ENCODE measurements at places on chromosomes 7 and 10. TPM values are rescaled to one million over a fixed set of nuclear protein-coding genes. Genes with fewer than 3 reads are reported as not detected.

Gene RPP30
- polyA plus RNA-seq = 27.1 TPM

Gene DNAAF5
- polyA plus RNA-seq = 11.9 TPM

DNA sequence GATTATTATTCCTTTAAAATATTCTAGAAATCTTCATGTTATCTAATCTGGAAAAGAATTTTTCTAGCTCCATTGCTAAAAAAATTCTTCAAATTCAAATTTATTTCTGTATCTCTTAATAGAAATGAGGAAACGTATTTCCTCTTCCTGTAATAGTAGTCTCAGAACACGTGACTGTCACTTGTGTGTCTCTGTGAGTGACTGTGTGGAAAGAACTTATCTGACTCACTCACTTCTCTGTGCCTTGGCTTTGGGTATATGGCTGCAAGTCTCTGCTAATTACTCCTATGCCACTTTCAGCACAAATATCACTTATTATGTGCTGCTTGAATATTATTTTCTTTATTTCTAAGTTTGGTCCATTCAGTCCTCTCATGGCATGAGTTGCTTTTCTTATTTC is 132.7 kb downstream of the CNTNAP2 start:
- no peaks in the 10 kb centered on the region for H3K36me3 ChIP-seq
- no peaks in the 10 kb centered on the region for H3K4me1 ChIP-seq
- DNase-seq = no peak
- no peak overlapping the region for H3K4me3 ChIP-seq
- H3K27me3 ChIP-seq = no peaks in the 10 kb centered on the region

DNA sequence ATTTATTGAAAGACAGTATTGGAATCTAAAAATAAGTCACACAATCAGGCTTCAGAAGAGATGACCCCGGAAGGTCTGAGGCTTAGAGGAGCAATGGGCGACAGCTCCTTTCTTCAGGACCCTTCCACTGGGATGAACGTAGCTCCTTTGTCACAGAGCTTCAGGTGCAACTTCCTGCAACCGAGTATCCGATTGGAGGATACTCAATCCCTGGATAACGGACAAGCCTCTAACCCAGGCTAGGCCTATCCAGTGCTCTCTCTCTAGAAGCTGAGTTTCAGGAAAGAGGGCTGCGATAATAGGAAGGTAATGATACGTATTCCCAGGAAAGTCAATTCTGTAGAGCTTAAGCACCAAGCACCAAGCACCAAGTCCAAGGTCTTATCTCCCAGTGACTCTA is 349.4 kb upstream of the NPSR1 start:
- no peaks in the 10 kb centered on the region for H3K36me3 ChIP-seq
- no peak overlapping the region for H3K4me3 ChIP-seq
- no peak overlapping the region for H3K27ac ChIP-seq
- no peak for DNase-seq
- peaks cover 8% of the 10 kb centered on the region for H3K27me3 ChIP-seq

Gene ANKRD61
- polyA plus RNA-seq = not detected

DNA sequence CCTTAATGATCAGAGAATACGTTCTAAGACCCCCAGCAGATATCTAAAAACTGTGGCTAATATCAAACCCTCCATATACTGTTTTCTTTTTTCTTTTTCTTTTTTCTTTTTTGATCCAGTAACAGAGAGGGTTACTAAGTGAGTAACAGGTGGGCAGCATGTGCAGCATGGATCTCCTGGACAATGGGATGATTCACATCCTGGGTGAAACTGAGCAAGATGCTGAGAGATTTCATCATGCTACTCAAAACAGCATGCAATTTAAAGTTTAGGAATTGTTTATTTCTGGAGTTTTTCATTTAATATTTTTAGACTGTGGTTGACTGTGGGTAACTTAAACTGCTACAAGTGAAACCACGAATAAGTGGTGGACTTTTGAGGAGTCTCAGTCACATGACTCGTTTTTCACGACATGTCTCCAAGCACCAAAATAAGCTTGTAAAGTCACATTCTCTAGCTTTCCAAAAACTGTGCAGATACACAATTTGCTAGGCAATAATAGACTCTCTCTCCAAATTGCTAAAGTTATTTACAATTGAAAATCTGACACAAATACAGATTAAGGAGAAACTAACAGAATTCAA is 716.2 kb downstream of the NXPH1 start:
- H3K36me3 ChIP-seq = no peaks in the 10 kb centered on the region
- no peak overlapping the region for H3K27ac ChIP-seq
- no peaks in the 10 kb centered on the region for H3K4me1 ChIP-seq
- H3K4me3 ChIP-seq = no peak overlapping the region
- no peak for DNase-seq

GRCh38 chr7:20778063-20778721 is 8.5 kb downstream of the SP8 start:
- H3K27ac ChIP-seq = no peak overlapping the region
- no peak for DNase-seq
- peak overlapping the region; percentile 32 for H3K4me3 ChIP-seq
- peaks cover 5% of the 10 kb centered on the region for H3K4me1 ChIP-seq

- DNase-seq = no peak
- H3K36me3 ChIP-seq = no peaks in the 10 kb centered on the region
- H3K27ac ChIP-seq = no peak overlapping the region
- H3K4me1 ChIP-seq = no peaks in the 10 kb centered on the region
- H3K4me3 ChIP-seq = no peak overlapping the region
Observed at GRCh38 chr10:54702583-54703485, 98.2 kb downstream of the PCDH15 start.

DNA sequence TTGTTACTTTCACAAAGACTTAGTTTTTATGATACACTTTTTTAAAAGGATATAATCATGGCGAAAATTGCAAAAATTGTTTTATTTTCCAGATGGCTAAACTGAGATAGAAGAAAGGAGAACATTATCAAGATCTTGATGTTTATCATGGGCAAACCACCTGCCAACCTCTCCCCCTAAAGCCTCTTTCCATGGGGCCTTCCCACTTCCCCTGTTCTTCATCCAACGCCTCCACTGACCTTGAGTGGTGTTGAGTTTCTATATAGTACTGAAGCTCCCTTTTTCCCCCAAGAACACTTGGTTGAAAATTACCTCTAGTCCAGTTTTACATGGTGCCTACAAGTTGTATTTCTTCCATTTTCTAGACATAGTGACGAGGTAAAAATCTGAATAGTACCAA is 5.0 kb downstream of the CREB3L2 start:
- H3K27ac ChIP-seq = peak overlapping the region; percentile 17
- DNase-seq = no peak
- H3K4me1 ChIP-seq = peaks cover 76% of the 10 kb centered on the region

Gene TACC2
- polyA plus RNA-seq = 15.3 TPM

DNA sequence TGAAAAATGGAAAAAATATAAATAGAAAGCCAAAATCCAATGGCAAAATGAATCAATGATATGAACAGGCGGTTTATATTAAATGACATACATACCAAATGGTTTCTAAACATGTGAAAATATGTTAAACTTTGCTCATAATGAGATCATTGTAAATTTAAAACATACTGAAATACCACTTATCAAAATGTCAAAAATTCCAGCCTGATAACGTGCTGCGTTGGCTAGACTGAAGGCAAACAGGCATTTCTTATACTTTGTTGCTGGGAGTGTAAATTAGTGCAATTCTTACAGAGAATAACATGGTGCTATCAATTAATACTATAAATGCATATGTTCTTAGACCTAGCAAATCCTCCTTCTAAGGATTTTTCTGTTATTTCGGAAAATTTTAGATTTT is 225.8 kb upstream of the FAM3C start:
- H3K4me1 ChIP-seq = no peaks in the 10 kb centered on the region
- H3K27ac ChIP-seq = no peak overlapping the region
- H3K36me3 ChIP-seq = no peaks in the 10 kb centered on the region
- H3K27me3 ChIP-seq = no peaks in the 10 kb centered on the region

Gene DYNC1I1
- polyA plus RNA-seq = not detected

- H3K4me3 ChIP-seq = no peak overlapping the region
- peaks cover 4% of the 10 kb centered on the region for H3K4me1 ChIP-seq
- no peaks in the 10 kb centered on the region for H3K36me3 ChIP-seq
Observed at GRCh38 chr10:52706332-52707070, 66.1 kb downstream of the MBL2 start.

DNA sequence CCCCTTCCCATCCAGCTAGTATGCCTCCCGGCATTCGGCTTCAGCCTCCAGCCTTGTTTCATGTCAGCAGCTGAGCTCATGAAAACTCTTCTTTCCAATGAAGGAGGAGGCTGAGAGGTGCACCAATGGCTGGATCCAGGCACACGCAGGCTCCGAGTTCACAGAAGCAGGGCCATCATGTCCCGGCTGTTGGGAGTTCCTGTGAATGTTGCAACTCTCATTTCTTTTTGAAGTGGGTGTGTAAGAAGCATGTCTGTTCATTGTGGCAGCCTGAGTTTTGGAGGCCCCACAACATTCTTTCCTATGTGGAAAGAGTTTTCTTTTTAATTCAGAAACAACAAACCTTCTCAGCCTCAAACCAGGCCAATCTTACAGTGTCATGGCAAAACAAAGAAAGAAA is 89.7 kb downstream of the PTPRE start:
- no peaks in the 10 kb centered on the region for H3K36me3 ChIP-seq
- no peak overlapping the region for H3K27ac ChIP-seq
- peaks cover 5% of the 10 kb centered on the region for H3K27me3 ChIP-seq
- H3K4me3 ChIP-seq = no peak overlapping the region
- no peak for DNase-seq

Gene CTBP2
- polyA plus RNA-seq = 0.08 TPM

Measured in HepG2 (cell line).